ENCODE measurements at places on chromosomes 2 and 18.
A peak's percentile ranks its signal among the peaks of the same experiment; 100 is the strongest.

DNA sequence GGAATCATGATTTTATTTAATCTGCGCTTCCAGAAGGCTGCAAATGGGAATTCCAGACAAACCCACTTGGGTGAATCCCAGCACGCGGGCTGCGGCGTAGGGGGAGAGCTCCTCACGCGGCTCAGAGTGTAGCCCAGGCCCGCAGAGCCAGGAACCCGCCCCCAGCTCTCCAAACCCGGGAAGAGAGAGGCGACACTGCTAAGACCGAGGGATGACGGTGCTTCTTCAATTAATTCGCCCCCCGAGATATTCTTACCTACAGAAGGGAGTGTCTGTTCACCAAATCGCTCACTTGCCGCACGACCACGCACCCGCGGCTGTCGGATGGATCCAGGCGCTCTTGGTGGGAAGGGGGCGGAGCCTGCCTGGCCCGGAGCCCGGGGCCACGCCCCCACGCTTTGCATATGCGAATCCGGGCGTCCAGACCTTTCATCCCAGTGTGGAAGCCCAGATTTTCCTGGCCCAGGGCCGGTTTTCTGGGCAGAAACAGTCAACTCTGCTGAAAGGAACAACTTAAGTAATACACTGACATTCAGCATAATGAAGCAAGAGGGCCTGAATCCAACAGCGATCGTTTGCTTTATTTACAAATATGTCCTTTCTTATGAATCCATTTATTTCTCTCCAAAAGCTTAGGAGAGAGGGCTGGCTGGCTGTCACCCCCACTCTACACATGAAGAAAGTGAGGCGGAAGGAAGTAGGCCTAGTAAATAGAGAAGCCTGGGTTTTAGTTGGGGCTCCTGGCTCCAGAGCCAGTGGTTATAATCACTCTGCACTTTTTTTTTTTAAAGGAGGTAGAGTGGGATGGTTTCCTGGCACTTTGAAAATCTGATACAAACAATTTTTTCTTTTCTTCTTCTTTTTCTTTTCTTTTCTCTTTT, at the start of gene SLC19A3:
Gene SLC19A3, minus strand, starts transcription at position 342 of the 881 bp plus-strand sequence. CDS start 15,710 bp downstream, outside the sequence.
- DNase-seq = peak; percentile 56

GRCh38 chr2:108975613-108976435, 13.2 kb downstream of the EDAR start:
- no peak for DNase-seq

- DNase-seq = no peak
These were observed 118.9 kb upstream of the ARL4C start for GRCh38 chr2:234615643-234616356.

- no peak for DNase-seq
These were observed 170.5 kb downstream of the MYO5B start for GRCh38 chr18:50024466-50024865.

GRCh38 chr2:117698287-117698686, 116.2 kb upstream of the DDX18 start:
- DNase-seq = no peak

GRCh38 chr18:3885209-3885792, 435.3 kb downstream of the TGIF1 start:
- DNase-seq = no peak

DNA sequence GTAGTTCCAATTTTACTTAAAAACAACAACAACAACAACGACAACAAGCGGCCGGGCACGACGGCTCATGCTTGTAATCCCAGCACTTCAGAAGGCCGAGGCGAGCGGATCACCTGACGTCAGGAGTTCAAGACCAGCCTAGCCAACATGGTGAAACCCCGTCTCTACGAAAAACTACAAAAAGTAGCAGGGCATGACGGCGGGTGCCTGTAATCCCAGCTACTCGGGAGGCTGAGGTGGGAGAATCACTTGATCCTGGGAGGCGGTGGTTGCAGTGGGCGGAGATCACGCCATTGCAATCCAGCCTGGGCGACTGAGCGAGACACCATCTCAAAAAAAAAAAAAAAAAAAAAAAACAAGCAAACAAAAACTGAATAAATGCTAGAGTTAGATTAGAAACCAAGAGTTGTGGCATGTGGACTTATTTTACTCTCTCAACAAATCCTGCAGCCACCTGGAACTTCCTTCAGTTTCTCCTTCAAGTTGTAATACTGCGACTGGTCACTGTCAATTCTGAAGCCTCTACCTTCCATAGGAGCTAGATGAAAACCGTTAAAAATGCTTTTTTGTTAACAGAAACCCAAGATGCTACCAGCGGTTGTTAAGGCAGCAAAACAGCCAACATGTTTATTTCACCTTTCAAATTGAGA, 1.3 kb downstream of the ATP5F1A start:
- DNase-seq = no peak

DNA sequence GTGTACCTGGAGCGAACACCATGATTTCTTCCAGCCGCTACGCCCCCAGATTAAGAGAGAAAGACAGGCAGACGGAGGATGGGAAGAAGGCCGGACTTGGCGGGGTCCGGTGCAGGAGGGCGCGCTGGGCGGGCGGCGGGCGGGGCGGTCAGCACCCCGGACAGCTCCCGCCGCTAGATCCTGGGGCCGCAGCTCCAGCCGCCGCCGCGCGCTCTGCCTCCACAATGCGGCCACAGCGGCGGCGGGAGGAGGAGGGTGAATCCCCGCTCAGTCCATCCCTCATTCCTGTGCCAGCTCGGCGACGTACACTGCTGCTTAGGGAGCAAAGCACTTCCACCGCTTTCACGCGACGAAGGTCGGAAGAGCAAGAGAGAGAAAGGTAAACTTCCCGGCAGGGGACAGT, at the start of gene AKAIN1:
Gene AKAIN1, minus strand, starts transcription at position 226 of the 403 bp plus-strand sequence. Its CDS starts 204 bp downstream, at position 22.
- DNase-seq = no peak

- DNase-seq = no peak
These were observed 36.6 kb upstream of the NDUFV2 start for GRCh38 chr18:9065864-9066263.

- no peak for DNase-seq
These were observed 498.0 kb downstream of the CCDC85A start for GRCh38 chr2:56681659-56682396.

- DNase-seq = peak; percentile 85
These were observed 27.5 kb downstream of the BOLA3 start for GRCh38 chr2:74119912-74120825.

DNA sequence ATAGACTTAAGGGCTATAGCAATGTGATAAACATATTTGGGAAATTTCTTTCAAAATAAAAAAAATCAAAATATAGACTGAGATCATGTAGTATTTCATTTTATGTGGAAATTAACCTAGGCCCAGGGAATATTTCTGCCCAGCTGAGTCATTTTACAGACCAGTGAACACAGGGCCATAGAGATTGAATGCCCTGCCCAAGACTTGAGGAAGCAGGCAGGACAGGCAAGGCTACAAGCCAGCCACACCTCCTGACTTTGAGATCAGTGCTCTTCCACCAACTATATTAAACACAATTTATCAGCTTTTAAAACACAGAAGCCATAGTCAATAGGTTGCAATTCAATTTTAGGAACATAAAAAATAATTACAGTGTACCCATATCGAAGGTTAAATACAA, 12.9 kb downstream of the CCDC148 start:
- DNase-seq = no peak

DNA sequence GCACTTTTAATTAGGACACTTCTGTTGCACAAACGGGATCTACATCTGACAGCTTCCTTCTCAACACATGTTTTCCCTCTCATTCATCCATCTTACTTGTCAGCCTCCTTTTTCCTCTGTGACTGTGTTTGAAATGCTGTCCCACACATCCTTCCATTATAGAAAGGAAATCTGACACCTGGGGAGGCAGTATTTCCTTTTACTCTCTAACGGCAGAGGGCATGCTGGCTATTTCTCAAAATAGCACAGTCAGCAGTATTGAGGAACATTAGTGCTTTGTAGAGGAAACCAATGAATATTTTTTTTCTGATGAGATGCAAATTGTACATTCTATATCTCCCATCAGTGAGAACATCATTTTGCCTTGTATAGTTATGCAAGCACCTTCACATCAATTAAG, 668.7 kb downstream of the SLC4A3 start:
- no peak for DNase-seq

GRCh38 chr2:165952741-165953211, 800 bp downstream of the TTC21B start:
- no peak for DNase-seq

DNA sequence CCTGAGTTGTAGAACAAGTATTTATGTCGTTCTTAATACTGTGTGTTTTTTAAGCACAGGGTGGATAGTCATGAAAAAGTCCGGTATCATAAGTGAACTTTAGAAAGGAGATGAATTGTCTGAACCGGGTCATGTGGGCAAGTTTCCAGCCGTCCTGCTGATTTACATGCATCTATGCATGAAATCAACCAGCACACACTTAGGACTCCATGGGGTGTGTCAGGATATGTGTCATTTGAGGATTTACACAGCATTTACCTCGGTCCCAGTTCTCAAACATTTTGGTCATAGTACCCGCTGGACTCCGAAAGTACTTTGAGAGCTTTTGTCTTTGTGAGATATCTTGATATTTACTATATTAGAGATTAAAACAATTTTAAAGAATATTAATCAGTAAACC, 47.5 kb upstream of the TWSG1 start:
- DNase-seq = no peak

Data from NCI-H446 (cell line).